ENCODE measurements at places on chromosomes 4 and X. TPM values are rescaled to one million over a fixed set of nuclear protein-coding genes. Genes with fewer than 3 reads are reported as not detected.

GRCh38 chrX:63740382-63740781 lies 44.6 kb downstream of the ARHGEF9 start:
- no peak for DNase-seq

GRCh38 chr4:182213004-182213403 lies 30.2 kb upstream of the TENM3 start:
- no peak for DNase-seq

DNA sequence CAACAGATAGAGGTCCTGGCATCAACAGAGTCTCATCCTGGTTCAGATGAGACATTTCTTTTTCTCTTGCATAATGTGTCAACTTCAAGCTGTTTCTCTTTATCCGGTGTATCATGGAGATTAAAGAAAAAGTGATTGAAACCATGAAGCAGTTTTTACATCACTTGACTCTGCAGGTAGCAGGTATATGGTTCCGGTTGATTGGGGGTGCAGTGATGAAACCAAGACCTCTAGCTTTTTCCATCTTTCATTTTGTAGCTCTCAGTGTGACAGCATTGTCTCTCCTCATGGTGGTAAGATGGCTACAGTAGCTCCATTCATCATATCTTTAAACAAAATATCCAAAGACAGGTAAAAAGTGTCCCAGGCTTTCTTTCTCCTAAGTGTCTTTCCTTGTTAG lies 2.4 kb upstream of the HOPX start:
- no peak for DNase-seq

- DNase-seq, result no peak
Measured at GRCh38 chrX:23504895-23505294, 162.4 kb upstream of the PRDX4 start.

DNA sequence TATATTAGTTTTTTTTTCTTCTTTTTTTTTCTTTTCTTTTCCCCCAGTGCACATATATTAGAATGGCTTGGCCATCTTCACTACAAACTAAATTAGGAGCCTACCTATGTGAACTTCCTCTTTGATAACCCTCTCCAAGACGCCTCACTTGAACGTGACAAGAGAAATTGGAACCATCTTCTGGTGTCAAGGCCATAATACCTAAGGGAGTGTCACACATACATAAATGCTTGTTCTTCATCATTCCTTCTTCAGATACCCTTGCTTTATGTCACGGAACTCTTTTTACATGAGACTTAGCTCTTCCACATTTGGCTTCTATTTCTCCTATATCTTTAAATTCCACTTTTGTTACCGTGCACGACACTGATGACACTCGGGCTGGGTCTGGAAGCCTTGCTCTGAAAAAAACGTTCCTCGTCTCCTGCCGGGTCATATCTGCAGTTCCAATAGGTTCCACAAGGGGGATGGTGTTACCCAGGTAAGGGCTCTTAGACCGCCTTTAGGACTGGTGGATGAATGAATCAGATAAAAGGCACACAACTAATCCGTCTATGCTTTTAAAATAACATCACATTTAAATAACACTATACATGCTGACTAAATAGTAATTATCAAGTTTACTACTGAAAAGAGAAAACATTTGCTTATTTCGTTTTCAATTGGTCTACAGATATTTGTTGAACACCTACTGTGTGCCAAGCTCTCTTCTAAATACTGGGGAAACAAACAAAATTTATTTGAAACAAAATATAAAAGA lies 19.9 kb downstream of the DGAT2L6 start:
- DNase-seq, result peak; percentile 30

CLCN4 gene
- 3.0 TPM for polyA plus RNA-seq

COX7B2 gene
- polyA plus RNA-seq, result not detected

Measured in ovary (tissue), 10 donors.